NCI-H2107 (cell line): ENCODE measurements at places on chromosomes 2 and 18.

GRCh38 chr2:2896643-2897042 is 481.0 kb downstream of the EIPR1 start:
- DNase-seq: no peak

GRCh38 chr2:140248623-140249022 is 1468.4 kb upstream of the NXPH2 start:
- DNase-seq: no peak

DNA sequence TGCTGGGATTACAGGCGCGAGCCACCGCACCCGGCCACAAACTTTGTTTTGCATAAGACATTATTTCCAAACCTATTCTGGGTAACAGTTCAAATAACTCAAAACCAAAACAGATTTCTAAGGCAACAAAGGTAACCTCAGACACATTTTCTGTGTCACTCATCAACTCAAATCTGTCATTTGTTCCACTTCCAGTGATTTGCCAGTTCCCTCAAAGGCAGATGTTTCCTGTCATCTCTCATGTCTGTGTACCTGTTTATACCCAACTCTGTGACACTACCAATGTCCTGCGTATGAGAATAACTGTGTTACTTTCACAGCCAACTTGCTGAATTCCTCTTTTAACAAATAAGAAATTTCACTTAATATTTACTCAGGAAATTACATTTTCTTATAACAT is 54.4 kb downstream of the SCN3A start:
- DNase-seq: no peak

DNA sequence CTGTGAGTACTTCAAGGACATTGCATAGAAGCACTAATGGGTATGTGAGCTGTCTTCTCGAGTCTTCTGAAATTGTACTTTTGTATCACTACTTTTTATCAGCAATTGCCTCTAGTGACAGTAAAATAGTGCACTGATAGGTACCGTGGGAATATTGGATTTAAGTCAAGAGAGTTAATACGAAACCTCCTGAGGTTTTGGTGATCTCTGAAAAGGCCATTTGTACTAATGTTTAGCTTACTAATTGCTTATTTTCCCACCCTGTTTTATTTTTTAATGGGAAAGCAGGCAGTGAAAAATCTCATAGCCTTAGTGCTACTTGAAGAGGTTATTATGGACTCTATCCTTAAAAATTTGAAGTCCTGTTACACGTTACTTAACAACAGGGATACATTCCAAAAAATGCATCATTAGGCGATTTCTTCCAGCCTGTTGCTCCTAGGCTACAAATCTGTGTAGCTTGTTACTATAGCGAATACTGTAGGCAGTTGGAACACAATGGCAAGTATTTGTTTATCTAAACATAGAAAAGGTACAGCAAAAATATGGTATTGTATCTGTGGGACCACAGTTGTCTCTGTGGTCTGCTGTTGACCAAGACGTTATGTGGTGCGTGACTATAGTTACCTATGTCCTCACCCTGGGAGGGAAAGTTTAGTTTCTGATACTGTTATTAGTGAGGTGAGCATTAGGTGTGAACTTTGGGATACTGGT is 65.9 kb downstream of the CAB39 start:
- no peak for DNase-seq

DNA sequence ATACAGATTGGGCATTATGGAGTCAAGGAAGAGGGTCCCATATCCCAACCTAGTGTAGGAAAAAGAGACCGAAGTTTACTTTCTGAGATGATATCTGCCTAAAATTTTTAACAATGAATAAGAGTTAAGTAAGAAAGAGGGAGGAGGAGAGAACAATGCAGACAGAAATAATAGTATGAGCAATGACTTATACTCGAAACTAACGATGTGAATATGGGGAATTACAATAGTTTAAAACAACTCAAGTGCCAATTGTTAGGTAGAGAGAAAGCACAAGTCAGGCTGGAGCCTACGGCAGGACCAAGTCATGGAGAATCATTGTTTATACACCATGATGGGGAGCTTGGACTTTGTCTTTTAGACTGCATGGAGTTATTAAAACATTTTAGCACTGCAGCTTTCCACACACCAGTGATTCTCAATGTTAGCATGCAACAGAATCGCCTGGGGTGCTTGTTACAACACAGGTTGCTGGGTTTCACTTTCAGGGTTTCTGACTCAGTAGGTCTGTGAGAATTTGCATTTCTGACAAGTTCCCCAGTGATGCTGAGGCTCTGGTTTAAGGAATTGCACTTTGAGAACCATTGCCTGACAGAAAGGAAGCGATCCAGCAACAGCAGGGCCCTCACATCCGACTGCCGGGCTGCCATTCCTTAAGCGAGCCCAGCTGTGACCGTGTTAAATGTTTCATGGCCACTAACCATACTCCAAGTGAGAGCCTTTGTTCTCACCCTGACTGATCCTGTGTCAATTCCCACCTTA is 511.2 kb downstream of the DCDC2C start:
- DNase-seq: no peak

- no peak for DNase-seq
These were observed 31.6 kb downstream of the SUCLG1 start for GRCh38 chr2:84427235-84428138.

DNA sequence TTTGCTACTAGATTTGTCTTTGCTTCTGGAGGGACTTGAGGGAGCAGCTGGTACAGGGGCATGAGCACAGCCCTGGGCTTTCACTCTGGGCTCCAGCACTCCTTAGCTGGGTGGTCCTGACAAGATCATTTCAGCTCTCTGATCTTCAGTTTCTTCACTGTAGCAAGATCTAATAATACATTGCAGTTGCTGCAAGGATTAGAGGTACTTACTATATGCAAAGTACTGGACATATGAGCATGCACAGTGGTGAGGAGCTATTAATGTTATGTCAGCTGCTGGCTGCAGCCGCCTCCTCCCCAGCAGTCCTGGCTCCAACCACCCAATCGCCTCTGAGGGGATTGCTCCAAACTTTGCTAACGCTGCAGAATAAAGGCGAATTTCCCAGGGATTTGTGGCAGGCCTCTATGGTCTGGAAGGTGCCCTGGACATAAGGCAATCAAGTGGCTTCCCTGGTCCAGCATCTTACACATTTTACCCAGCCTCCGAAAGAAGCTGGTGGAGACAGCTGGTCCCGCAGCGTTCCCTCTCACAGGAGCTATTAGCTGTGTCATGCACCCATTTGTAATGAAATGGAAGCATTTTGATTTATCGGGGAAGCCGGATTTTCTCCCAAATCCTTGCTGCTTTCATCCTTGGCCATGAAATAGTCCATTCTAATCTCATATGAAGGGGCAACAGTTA is 96.7 kb downstream of the RHOB start:
- no peak for DNase-seq

GRCh38 chr2:180842461-180842860 is 137.9 kb upstream of the UBE2E3 start:
- no peak for DNase-seq

GRCh38 chr2:3169106-3169870 is 208.3 kb downstream of the EIPR1 start:
- DNase-seq: no peak

GRCh38 chr2:64325852-64326577 is 127.9 kb upstream of the LGALSL start:
- no peak for DNase-seq

GRCh38 chr18:65792456-65793074 is 41.8 kb downstream of the CDH7 start:
- no peak for DNase-seq

DNA sequence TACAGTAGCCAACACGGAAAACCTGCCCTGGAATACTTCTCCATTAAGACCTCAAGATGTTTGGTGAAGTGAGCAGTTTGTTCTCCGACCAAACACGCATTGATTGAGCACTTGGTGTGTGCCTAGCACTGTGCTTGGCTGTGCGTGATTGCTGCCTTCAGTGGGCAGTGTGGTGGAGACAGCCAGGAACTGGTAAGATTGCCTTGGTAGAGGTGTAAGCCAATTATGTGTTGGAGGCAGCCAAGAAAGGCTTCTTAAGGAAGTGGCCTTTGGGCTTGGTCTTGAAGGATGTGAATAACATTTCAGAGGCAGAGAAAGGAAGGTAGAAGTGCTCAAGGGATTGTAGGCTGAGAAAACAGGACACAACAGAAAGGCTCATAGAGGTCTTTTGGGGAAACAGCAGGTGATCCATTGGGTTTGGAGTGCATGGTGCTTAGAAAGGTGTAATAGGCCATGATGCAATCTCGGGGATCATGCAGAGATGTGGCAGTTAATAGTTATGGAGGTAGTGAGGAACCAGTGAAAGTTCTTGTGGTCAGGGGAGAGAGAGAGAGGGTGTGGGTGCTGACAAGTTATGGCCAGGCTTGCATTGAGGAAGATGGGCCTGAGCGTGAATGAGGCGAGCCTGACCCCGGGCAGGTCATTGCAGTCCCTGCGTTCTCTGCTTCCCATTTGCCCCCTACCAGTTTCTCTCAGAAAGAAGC is 6.3 kb downstream of the B3GNT2 start:
- no peak for DNase-seq

DNA sequence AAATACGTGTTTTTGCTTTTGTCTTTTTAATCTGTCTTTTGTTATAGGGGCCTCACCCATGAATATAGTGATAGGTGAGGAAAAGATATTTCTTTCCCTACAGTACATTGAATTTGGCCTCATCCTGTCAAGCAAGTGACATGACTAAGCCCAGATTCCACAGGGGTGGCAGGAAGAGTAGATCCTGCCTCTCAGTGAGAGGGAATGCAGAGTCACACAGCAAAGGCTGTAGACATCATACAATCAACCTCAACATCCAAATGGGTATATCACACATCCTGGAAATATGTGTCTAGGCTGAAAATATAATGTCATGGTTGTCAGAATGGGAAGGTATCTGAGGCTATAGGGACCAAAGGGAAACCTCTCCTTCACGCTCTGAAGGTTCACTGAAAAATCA is 269.6 kb downstream of the CDH20 start:
- DNase-seq: no peak

DNA sequence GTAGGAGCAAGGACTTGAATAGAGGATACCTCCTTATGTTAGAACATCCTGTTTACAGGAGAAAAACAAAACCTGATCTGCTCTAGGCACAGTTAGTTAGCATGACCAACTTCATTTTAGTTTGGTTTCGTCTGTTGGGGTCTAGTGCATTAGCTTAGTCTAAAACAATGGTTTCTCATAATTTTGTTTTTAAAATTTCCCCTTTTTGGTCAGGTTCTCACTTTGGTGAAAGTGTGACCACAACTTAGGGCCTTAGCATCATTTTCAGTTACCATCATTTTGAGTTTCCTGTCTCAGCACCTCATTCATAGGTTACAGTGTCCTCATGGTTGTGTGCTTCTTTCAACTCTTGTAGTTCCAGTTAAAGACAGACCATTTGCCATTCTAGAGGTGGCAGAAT is 1277.0 kb upstream of the SLC39A10 start:
- no peak for DNase-seq

DNA sequence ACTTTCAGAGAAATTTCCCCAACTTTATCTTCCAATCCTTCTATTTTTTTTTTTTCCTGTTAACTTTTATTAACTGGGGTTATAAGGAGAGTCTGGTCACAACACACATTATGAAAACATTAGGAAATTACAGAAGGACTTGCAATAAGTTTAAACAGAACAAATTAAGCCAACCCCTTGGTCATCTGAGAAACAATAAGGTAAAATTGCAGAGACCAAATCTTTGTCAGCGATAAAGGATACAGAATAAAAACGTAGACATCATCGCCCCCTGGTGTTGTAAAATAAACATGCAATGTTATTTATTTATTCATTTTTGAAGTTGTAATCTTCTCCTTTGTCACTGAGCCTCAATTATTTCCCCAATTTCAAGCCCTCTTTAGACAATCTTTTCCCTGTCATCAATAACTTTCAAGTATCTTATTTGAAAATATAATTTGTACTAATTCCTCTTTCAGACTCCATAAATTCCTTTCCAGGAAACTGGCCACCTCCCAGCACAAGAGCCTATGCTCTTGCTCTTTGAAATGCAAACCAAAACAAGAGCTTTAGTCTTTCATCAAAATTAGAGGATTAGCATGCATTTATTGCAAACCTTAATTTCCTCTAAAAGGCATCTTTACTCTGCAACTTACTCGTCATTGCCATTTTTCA is 19.5 kb downstream of the G6PC2 start:
- DNase-seq: peak; percentile 12

- no peak for DNase-seq
These were observed 85.0 kb downstream of the MARCHF4 start for GRCh38 chr2:216287251-216287650.

DNA sequence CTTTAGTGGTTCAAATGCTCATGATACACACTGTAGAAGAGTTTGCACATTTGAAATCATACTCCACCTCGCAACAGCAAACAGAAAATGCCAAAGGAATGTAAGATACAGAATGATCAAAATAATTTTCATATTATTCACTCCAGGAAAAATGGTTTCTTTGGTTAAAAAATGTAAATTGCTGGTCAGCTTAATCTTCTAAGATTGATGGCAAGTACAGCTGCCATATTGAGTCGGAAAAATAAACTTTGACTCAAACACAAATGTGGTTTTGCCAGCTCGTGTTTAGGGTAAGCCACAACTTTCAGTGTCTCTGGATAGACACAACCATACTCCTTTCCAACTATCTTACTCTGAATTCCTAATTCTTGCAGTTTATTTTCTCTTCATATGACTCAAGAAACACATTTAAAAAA is 154.9 kb upstream of the SMIM21 start:
- no peak for DNase-seq

- no peak for DNase-seq
These were observed 19.9 kb downstream of the TOGARAM2 start for GRCh38 chr2:29000956-29001355.

- DNase-seq: no peak
These were observed 5.4 kb downstream of the MARS2 start for GRCh38 chr2:197710424-197711042.

DNA sequence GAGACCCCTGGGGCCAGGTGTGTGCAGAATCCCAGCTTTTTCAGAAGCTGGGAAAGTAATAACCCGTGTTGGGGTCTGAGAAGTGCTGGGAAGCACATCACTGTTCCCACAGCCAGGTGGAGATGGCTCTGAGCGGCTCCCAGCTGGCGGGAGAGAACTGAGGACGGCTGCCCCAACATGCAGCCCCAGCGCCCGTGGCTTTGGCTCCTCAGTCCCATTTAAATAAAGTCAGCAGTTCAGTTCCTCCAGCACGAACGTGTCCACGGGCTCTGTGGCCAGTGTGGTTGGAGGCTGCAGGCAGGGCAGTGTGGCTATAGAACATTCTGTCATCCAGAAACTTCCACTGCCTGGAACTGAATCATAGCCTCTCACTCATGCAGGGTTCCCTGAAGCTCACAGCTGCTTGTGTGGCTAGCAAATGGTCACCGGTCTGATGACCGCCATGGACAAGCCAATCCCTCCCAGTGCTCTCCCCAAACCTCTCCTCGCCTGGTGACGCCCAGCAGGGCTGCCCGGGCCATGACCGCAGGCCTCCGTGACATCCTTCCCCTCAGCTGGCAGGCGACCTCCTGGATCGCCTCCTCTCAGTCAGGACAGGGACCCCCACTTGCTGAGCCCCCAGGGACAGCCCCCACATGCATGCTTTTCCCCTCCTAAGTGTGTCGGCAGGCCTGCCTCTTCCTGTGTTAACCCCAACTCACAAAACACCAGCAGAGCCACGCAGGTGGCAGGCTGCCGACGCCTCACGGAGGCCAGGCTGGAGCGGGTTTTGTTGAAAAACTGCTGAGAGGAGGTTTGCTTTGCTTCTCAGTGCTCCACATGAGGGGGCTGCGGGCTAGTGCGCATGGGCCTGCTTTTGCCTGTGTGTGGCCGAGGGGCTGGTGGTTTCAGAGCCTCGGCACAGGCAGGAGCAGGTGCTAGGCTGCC is 1.3 kb downstream of the RTP5 start:
- DNase-seq: no peak

GRCh38 chr2:95356821-95357700 is 45.4 kb upstream of the FAHD2A start:
- no peak for DNase-seq

- no peak for DNase-seq
These were observed 325.8 kb downstream of the DYSF start for GRCh38 chr2:71778936-71779773.
